Activated CD4-positive, alpha-beta T cell treated with anti-CD3 and anti-CD28 coated beads, Interleukin-2, amount 50 U/mL, for 4 hours (primary cell): ENCODE measurements at places on chromosomes 2 and 18.

DNA sequence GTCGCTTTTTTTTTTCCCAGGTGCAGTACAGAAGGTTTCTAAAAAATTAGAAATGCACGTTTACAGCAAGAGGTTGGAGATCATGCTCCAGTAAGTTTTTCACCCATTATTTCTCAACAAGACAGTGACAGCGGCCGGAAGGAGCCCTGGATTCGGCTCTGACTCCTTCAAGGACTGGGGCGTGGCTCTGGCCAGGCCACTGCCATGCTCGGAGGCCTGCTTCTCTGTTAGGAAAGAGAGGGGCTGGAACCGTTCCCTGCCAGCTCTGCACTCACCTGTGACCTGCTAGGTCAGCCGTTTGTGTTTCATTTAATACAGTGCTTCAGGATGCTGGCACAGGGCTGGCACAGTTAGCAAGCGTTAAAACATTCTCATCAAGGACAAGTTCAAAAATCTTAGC lies 6.7 kb upstream of the IAH1 start:
- DNase-seq = no peak

DNA sequence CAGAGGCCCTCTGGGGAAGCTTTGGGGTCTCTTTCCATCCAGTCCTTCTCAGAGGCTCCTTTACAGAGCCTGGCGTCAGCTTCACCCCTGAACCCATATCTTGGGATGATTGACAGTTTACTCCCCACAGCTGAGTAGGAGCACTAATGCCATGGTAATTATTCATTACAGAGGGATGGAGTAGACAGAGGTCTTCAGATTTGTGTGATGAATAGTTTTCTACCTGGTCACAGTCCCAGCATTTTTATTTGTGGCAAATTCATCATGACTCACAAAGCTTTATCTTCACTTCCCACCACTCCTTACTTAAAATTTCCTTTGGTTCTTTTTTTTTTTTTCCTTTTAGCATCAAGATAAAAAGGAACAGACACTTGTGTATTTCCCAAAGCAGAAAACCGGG lies 104.2 kb downstream of the CCDC85A start:
- DNase-seq = no peak

DNA sequence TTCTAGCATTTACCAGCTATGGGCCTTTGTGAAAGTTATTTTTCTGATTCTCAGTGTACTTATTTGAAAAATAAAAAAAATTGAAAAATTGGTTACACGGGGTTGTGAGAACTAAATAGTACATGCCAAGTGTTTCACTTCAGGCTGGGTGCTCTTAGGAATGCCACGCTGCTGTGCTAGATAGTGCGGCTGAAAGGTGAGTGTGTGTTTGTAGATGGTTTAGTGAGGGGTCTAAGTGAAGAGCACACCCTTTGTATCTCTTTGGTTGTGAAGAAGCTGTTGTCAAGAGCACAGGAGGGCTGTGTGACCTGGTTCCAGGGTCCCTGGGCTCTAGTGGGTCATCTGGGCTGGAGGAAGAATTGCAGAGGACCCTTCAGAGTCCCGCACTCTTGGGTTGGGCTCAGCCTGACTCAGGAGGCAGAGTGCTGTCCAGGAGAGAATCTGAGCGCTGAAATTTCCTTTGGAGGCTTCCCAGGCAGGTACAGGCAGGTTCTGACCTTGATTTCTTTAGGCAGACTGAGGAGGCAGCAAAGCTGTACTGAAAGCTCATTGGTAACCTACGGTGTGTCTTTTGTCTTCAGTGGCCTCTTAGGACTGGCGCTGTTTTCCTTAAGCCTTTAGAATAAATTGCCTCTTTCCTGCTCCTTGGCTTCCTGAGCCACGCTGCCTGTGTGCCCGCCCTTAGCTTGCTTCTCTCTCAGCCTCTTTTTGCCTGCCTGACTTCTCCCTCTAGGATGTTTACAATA lies 44.4 kb downstream of the MAP4K4 start:
- no peak for DNase-seq

GRCh38 chr18:13628211-13628610 lies 98.1 kb downstream of the FAM210A start:
- DNase-seq = no peak

- no peak for DNase-seq
Measured at GRCh38 chr2:101328474-101329007, 20.0 kb upstream of the RNF149 start.

- no peak for DNase-seq
Measured at GRCh38 chr2:113705982-113706523, 50.4 kb downstream of the SLC35F5 start.
